ENCODE measurements at places on chromosomes 3 and 15.
A peak's percentile ranks its signal among the peaks of the same experiment; 100 is the strongest.

DNA sequence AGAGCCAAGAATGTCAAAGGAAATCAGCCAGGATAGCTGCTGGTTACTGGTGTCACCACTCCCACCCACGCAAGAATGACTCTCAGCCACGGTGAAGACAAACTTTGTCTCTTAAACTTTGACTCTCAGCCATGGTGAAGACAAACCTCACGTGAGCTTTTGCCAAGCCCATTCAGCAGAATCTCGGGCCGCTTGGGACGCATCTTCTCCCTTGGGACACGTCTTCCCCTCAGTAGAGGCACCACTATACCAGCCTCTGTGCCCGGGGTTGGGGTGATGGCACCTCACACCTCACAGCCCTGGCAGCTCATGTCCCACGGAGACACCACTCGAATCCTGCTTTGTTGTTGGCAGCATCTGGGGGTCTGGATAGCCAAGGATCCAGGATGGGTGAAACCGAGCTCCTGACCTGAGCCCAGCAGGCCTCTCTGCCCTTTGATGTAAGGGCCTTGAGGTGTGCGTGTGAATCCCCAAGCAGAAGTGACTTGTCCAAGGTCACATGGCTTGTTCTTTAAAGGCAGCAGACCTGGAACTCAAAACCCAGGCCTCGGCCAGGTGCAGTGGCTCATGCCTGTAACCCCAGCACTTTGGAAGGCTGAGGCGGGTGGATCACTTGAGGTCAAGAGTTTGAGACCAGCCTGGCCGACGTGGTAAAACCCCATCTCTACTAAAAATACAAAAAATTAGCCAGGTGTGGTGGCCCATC is 21.8 kb downstream of the RBPMS2 start:
- DNase-seq, result no peak

GRCh38 chr3:63470745-63471144 is 181.7 kb upstream of the SNTN start:
- no peak for DNase-seq

DNA sequence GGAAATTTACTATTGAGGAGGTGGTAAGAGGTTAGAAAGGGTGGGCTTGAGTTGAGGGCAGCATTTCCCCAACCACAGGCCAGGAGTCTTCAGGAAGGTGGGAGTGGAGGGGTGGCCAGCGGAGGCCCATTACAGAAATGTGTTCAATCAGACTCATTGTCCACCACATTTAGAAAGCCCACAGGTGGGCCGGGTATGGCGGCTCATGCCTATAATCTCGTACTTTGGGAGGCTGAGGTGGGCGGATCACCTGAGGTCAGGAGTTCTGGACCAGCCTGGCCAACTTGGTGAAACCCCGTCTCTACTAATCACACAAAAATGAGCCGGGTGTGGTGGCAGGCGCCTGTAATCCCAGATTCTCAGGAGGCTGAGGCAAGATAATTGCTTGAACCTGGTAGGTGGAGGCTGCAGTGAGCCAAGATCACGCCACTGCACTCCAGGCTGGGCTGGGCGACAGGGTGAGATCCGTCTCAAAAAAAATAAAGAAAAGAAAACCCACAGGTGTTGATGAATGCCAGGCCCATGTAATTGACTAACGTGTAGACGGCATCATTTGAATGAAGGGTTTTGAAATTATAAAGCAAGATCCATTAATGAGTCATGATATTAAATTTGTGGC is 12.2 kb upstream of the SYNM start:
- no peak for DNase-seq

DNA sequence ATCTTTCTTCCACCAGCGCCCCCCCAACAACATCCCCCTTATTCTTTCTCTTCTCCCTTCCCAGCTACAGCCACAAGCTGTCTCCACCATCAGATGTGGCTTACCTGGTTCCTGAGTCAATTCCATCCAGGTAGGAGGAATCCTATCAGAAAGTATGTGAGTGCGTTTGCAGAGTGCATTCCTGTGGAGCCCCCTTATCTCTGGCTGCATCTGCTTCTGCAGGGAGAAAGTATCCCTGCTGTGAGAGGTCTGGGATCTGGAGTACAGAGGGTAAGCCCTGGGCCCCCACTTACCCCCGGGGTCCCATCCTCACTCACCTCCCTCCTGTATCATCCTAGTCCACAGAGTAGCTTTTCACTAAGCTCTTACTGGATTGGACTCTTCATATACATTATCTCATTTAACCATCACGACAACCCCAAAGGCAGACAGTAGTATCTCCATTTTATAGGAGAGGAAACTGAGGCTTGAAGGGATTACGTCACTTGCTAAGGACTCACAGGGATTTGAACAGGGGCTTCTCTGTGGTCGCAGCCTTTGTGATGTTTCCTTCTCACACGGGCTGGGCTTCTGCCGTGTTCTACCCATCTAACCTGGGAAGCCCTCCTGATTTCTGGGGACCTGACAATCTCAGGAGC is 22.2 kb upstream of the MAGEF1 start:
- DNase-seq, result no peak

DNA sequence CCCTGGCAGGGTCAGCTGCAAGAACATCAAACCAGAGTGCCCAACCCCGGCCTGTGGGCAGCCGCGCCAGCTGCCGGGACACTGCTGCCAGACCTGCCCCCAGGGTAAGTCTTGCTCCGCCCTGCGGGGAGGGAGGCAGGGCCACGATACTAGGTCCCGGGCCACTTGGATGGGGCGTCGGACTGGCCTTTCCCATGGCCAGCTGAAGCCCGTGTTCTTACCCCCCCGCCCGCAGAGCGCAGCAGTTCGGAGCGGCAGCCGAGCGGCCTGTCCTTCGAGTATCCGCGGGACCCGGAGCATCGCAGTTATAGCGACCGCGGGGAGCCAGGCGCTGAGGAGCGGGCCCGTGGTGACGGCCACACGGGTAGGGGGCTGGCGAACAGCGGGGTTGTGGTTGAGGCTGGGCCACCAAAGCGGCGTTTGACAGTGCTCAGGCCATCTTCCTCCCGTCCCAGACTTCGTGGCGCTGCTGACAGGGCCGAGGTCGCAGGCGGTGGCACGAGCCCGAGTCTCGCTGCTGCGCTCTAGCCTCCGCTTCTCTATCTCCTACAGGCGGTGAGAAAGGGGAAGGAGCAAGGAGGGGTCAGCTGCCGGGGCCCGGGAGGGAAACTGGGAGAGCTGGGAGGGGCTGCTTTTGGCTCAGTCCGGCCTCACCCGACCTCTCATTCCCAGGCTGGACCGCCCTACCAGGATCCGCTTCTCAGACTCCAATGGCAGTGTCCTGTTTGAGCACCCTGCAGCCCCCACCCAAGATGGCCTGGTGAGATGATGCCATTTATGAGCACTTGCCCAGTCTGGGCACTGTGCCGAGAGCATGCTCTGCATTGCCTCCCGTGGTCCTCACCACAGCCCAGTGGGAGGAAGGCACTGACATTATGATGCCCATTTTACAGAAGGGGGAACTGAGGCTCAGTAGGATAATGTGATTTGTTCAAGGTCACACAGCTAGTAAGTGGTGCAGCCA is 1.7 kb downstream of the CHRD start:
- no peak for DNase-seq

DNA sequence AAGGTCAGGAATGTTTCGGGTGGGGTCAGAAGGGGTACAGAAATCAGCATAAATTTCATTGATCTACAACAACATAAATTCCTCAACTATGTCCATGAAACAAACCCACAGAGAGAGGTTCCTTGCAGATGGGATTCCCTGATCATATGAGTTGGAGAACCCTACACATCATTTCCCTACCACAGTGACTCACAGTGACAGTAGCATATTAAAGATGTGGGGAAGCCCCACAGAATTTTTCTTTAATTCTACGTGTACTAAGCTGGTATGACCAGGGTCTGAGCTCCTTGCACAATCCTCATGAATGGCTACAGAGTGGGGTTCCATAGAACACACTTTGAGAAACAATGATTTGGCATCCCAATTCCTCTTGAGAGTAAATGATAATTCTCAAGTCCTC is 116.9 kb upstream of the RAD18 start:
- no peak for DNase-seq

- no peak for DNase-seq
Measured at GRCh38 chr3:108603691-108604090, 14.2 kb downstream of the DZIP3 start.

DNA sequence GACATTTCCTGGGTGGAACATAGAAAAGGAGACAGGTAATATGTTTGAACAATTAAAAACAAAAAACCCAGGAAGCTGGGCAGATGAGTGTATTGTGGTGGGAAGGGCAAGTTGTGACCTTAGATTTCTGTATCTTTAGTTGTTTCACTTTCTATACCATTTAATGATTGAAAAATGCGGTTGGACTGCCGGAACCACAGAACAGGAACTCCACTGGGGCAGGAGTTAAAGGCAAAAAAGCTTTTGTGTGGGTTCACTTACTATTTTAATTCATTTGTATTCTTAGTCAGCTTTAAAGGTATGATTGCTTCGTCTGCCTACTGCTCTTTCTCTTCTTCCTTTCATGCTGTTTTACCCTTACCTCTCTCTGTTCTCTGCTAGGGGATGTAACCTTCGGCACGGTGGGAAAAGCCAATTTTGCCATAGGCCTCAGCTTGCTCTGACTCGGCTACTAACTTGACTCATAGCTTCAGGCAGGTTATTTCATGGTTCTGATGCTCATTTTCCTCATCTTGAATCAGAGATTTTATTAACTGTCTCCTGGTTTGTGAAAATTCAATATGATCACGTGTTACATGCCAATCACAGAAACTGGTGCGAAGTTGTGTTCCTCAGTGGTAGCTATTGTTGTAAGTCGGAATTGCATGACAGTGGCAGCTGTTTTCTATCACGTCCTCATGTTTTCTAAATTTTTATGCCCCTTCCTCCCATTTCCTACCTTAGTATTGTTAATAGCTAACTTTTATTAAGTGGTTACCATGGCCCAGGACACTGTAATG is 1.6 kb upstream of the MCTP2 start:
- no peak for DNase-seq

GRCh38 chr15:31159837-31160236 is 58.3 kb upstream of the TRPM1 start:
- no peak for DNase-seq

- DNase-seq, result peak; percentile 77
Measured at GRCh38 chr3:107884719-107885460, 205.9 kb downstream of the CD47 start.

GRCh38 chr3:10248984-10249748 is 907 bp downstream of the TATDN2 start:
- no peak for DNase-seq

DNA sequence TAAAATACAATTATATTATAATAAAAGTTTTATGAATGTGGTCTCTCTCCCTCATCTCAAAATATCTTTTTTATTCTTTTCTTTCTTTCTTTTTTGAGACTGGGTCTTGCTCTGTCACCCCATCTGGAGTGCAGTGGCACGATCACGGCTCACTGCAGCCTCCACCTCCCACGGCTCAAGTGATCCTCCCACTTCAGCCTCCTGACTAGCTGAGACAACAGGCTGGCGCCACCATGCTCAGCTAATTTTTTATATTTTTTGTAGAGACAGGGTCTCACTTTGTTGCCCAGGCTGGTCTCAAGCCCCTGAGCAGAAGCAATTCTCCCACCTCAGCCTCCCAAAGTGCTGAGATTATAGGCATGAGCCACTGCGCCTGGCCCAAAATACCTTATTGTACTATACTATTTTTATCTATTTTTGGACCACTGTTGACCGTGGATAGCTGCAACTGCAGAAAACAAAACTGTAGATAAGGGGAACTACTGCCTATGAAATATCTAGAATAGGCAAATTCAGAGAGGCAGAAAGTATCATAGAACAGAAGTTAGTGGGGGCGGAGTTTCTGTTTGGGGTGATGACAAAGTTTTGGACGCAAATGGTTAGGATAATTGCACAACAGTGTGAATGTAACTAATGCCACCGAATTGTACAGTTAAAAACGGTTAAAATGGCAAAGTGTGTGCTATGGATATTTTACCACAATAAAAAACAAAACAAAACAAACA is 66.6 kb downstream of the SLC12A8 start:
- DNase-seq, result no peak

DNA sequence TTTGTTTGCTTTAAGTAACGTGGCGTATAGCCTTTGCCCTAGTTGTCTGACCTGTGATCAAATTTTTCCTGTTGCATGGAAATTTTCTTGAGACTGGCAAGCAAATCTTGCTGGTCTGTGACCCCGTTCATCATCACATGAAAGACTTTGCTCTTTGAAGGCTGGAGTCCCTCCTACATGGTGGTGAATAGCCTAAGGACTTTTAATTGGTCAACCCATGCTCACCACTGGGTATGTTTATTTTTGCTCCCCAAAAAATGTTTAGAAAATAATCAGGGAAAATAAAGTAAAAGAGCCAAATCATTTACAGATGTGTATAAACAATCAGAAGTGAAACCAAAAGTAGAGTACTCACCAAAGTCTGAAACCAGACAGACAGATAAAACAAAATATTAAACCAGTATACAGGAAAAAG is 1075.3 kb upstream of the ALCAM start:
- no peak for DNase-seq

GRCh38 chr3:135057996-135058395 is 262.9 kb downstream of the EPHB1 start:
- DNase-seq, result no peak

GRCh38 chr3:151625086-151625485 is 108.6 kb upstream of the AADACL2 start:
- DNase-seq, result no peak

- no peak for DNase-seq
Measured at GRCh38 chr3:3351226-3351625, 171.7 kb upstream of the CRBN start.

- no peak for DNase-seq
Measured at GRCh38 chr3:861721-862120, 231.1 kb upstream of the CNTN6 start.

DNA sequence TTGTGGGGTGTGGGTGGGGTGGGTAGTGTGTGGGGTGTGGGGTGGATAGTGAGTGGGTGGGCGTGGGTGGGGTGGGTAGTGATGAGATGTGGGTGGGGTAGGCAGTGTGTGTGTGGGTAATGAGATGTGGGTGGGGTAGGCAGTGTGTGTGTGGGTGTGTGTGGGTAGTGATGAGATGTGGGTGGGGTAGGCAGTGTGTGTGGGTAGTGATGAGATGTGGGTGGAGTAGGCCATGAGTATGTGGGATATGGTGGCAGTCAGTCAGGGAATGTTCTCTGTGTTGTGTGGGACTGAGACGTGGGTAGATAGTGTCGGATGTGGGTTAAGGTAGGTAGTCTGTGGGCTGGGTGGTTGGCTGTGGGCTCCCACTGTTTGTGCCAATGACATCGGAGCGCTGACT is 7.1 kb downstream of the MINAR1 start:
- no peak for DNase-seq

GRCh38 chr15:79431636-79432344 is at the start of gene MINAR1:
MINAR1 (plus strand) TSS chr15:79432336; CDS start chr15:79456148, 23,812 bp downstream.
- no peak for DNase-seq

DNA sequence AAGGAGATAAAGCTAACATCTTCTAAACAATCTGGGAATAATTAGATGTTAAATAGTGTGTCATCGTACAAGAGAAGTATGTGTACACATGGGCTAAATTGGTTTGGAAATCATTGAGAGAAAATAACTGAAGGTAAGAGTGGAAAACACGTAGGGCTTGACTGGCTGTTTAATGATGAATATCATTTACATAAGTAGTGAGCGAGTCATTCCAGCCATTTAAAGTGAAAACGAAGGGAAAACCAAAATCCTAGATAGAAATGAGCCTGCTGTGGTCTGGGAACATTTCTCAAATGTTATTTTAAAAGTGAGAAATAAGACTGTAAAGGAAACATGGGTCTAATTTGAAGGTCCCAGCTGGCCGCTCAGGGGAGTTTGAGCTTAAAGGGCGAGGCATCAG is 41.9 kb upstream of the KCNMB2 start:
- DNase-seq, result no peak

- DNase-seq, result no peak
Measured at GRCh38 chr15:80587816-80588456, 107.2 kb upstream of the ABHD17C start.

Measured in HFF-Myc (cell line).